CD4-positive, alpha-beta T cell (primary cell): ENCODE measurements at places on chromosomes 6 and 20. TPM values are rescaled to one million over a fixed set of nuclear protein-coding genes. Genes with fewer than 3 reads are reported as not detected.

KCNK16 gene
- not detected for total RNA-seq

BTNL2 gene
- not detected for total RNA-seq

CTCFL gene
- not detected for total RNA-seq

NFKBIL1 gene
- 9.3 TPM for total RNA-seq

NKAIN2 gene
- not detected for total RNA-seq

TFAP2C gene
- not detected for total RNA-seq

CST7 gene
- total RNA-seq, result 4.4 TPM

ZSCAN31 gene
- 1.1 TPM for total RNA-seq

BPIFA1 gene
- not detected for total RNA-seq

TGM2 gene
- total RNA-seq, result 0.27 TPM

DEFB124 gene
- not detected for total RNA-seq

RNF217 gene
- 3.7 TPM for total RNA-seq

B3GAT2 gene
- total RNA-seq, result not detected

LY6G6F gene
- not detected for total RNA-seq

E2F1 gene
- 1.6 TPM for total RNA-seq

MEP1A gene
- not detected for total RNA-seq

NINL gene
- 2.7 TPM for total RNA-seq

GNAS-AS1 gene
- not detected for total RNA-seq

C6orf132 gene
- total RNA-seq, result not detected

CRISP3 gene
- not detected for total RNA-seq

BCAS1 gene
- total RNA-seq, result 0.20 TPM

MYL9 gene
- not detected for total RNA-seq

ZKSCAN4 gene
- total RNA-seq, result 1.6 TPM

TCF21 gene
- not detected for total RNA-seq

ADA gene
- 31.7 TPM for total RNA-seq

KCNG1 gene
- not detected for total RNA-seq

CD109 gene
- total RNA-seq, result 0.75 TPM

SRMS gene
- total RNA-seq, result not detected

ABHD16B gene
- not detected for total RNA-seq

SLC17A2 gene
- total RNA-seq, result not detected

RSPO4 gene
- 0.25 TPM for total RNA-seq

GUCA1A gene
- not detected for total RNA-seq

TMEM170B gene
- 2.1 TPM for total RNA-seq

SLC26A8 gene
- total RNA-seq, result not detected

E2F3 gene
- total RNA-seq, result 2.7 TPM

ANKEF1 gene
- total RNA-seq, result 1.3 TPM

CPXM1 gene
- total RNA-seq, result not detected

PI3 gene
- not detected for total RNA-seq

TRDN gene
- not detected for total RNA-seq

LBP gene
- total RNA-seq, result not detected

LKAAEAR1 gene
- total RNA-seq, result 0.39 TPM

RIPPLY2 gene
- total RNA-seq, result not detected

RAE1 gene
- 58.8 TPM for total RNA-seq

EMILIN3 gene
- total RNA-seq, result 0.11 TPM

RARS2 gene
- 21.9 TPM for total RNA-seq

ZSWIM3 gene
- total RNA-seq, result 0.36 TPM

OXT gene
- total RNA-seq, result 1.1 TPM

PRDM1 gene
- total RNA-seq, result 69.9 TPM

HLA-DOB gene
- 3.2 TPM for total RNA-seq

HLA-DQA1 gene
- 5.9 TPM for total RNA-seq

KIAA1755 gene
- not detected for total RNA-seq
